CD4-positive, alpha-beta T cell treated with Interleukin-12 subunit alpha and Interleukin-12 subunit beta, for 1 hour (primary cell): ENCODE measurements at places on chromosomes 3 and 15.

- DNase-seq = no peak
Measured at GRCh38 chr3:149713730-149714654, 38.3 kb downstream of the COMMD2 start.

DNA sequence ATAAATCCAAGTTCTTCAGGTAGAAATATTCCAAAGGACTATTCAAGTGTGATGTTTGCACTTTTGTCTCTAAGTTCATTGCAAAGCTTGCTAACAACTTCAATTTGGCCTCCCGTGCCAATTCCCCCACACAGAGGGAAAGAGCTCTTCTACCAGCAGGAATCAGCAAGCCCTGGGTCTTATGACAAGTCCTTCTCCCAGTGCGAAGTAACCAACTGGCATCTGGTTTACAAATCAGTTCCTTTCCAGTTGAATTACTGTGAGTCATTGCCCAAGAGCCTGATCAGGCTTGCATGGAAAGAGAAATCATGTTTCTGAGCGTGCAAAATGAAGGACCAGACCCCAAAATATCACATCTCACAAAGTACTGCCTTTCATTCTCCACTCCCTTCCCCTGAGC lies 62.7 kb upstream of the SLCO3A1 start:
- DNase-seq = no peak

GRCh38 chr15:31985607-31986006 lies 44.7 kb upstream of the CHRNA7 start:
- DNase-seq = no peak

- DNase-seq = no peak
Measured at GRCh38 chr3:129226374-129226773, 23.0 kb upstream of the COPG1 start.

- DNase-seq = no peak
Measured at GRCh38 chr3:124999317-124999716, 56.5 kb downstream of the HEG1 start.

- DNase-seq = no peak
Measured at GRCh38 chr3:182702216-182702615, 91.1 kb upstream of the ATP11B start.

GRCh38 chr15:52180196-52180835 lies 10.9 kb downstream of the GNB5 start:
- peak; percentile 75 for DNase-seq

DNA sequence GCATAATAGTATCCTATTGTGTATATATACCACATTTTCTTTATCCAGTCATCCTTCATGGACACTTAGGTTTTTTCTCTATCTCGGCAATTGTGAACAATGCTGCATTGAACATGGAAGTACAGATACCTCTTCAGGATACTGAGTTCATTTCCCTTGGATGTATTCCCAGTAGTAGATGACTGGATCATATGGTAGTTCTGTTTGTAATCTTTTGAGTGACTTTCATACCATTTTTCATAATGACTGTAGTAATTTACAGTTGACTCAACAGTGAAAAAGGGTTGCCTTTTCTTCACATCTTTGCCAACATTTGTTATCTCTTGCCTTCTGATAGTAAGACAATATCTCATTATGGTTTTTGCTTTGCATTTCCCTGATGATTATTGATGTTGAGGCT lies 21.8 kb downstream of the MYH15 start:
- no peak for DNase-seq

- no peak for DNase-seq
Measured at GRCh38 chr15:27449941-27450340, 479.0 kb downstream of the GABRG3 start.

- no peak for DNase-seq
Measured at GRCh38 chr3:73379465-73379864, 245.3 kb downstream of the PDZRN3 start.

DNA sequence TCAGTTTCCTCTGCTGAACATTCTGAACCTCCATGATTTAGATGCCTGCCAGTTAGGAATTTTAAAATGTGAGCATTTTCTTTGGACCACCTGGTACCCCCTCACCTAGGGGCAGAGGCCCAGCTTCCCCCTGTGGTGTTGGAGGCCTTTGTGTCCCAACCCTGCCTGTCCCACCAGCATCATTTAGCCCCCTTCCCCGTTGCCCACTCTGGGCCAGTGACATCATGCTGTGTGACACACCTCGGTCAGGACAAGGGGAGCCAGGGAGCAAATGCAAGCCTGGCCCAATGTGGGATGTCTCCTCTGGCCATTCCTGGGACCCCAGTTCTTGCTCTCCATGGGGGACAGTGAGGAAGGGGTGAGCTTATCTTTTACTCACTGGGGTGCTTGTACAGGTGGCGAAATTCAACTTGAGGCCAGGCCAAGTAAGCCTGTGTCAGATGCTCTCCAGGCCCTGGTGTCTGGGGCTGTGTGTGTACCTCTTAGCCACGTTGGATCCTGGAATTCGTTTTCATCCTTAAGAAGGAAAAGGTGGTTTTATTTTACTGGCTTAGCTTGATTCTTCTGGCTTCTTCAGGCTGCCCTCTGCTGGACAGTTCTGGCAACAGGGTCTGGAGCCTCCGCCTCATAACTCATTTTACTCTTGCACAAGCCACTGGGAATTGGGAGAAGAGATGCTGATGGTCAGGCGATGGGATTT lies 49.7 kb upstream of the MYZAP start:
- DNase-seq = no peak

DNA sequence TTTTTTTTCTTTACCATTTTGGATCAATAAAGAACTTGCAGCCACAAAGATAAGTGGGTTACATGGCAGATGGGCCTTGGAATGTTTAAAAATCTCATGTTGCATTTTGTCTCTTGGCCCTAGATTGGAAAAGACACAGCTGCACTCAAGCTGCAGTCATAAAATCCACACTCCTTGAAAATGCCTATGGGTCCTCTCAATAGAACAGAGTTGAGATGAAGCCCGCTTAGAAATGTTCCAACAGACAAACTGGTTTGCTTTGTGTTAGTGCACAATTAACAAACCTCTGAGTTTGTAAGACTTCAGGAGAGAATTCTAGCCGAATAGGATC lies 401.2 kb upstream of the CDIN1 start:
- DNase-seq = no peak
